Muscle of back (tissue), 13 donors: ENCODE measurements at places on chromosomes 7 and 10.
A peak's percentile ranks its signal among the peaks of the same experiment; 100 is the strongest.

- DNase-seq, result peak; percentile 56
Measured at GRCh38 chr10:45180946-45181875, 134.2 kb downstream of the OR13A1 start.

GRCh38 chr7:129489491-129489890 lies 12.8 kb upstream of the SMKR1 start:
- no peak for DNase-seq

DNA sequence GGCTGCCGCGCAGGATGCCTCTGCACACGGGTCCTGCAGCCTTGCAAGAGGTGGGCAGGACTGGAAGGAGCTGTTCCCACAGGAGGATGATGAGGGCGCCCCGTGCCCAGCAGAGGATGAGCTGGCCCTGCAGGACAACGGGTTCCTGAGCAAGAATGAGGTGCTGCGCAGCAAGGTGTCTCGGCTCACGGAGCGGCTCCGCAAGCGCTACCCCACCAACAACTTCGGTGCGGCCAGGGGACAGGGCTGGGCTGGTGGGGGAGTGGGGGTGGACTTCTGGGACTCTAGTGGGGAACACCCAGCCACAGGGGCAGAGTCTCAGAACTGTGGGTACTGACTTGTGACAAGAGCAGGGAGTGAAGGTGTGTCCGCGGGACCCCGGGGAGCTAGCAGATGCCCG lies 16.0 kb downstream of the ZFYVE27 start:
- no peak for DNase-seq

DNA sequence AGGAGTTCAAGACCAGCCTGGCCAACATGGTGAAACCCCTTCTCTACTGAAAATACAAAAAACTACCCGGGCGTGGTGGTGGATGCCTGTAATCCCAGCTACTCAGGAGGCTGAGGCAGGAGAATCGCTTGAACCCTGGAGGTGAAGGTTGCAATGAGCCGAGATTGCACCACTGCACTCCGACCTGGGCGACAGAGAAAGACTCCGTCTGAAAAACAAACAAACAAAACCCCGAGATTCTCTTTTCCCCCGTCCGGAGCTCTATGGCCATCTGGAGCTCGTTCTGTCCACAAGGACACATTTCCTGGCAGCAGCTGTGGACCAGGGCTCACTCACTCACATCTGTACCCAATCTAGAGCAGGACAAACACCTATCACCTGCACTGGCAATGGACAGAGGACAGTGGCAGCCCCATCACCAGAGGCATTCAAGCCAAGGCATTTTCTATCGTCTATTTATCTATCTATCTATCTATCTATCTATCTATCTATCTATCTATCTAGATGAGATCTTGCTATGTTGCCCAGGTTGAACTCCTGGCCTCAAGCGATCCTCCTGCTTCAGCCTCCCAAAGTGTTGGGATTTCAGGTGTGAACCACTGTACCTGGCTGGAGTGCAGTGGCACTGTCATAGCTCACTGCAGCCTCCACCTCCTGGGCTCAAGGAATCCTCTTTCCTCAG lies 167.1 kb upstream of the TNRC18 start:
- DNase-seq, result no peak

- DNase-seq, result no peak
Measured at GRCh38 chr10:132551093-132551807, 13.7 kb downstream of the INPP5A start.

- DNase-seq, result no peak
Measured at GRCh38 chr10:48246501-48246900, 28.0 kb downstream of the FRMPD2 start.

DNA sequence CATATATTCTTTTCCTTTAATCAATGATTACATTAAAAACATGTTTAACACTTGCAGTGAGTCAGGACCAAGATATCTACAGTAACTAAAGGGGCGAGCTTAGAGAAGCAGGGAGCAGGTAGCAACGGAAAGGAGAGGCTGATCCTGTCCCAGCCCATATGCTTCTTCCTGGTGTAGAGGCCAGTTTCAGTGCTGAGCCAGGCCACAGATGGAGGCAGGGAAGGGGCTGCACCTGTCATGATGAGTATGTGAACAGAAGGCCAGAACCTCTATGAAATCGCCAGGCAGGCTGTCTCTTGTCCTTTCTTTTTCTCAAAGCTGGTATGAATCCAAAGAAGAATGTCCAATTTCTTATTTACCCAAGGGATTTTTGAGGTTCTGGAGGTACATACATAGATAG lies 16.3 kb downstream of the REEP3 start:
- DNase-seq, result no peak

DNA sequence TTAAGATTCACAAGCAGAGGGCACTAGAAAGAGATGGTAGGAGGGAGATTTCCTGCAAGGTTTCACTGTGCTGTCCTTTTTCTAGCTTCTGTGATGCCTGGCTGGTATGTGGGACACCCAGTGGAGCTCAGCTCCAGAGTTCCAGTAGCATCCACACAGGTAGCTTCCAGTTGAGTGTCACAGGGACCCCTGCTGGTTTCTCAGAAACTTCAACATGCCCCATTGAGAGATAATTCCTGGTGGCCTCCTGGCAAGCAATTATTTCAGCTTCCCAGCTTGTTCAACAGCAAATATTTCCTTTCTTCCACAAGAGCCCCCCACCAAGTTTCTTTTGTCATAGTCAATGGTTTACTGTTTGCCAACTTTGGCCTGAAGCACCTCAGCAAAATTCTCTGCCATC lies 858.7 kb downstream of the REEP3 start:
- DNase-seq, result no peak

DNA sequence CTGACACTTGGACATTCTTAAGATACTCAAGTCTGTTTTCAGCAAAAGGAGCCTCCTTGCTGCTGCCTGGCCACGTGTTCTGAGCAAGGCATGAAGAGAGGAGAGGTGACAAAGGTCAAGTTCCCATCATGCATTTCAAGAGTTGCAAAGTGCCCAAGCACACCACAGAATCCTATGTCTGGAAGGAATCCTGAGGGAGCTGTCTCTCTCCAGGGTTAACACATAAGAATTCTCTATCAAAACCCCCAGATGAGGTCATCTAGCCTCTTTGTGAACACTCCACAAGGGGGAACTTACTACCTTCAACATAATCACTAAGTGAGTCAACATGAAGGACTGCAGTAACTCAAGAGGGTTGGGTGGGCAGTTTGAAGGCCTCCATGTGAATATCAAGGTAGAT lies 155.5 kb downstream of the RNF216 start:
- no peak for DNase-seq

- no peak for DNase-seq
Measured at GRCh38 chr7:128404886-128405470, 4.8 kb downstream of the IMPDH1 start.

GRCh38 chr7:151129117-151129959 lies 38.2 kb downstream of the GBX1 start:
- DNase-seq, result no peak

GRCh38 chr10:59108886-59109288 lies 67.6 kb upstream of the PHYHIPL start:
- no peak for DNase-seq

GRCh38 chr10:71125749-71126107 lies 86.6 kb upstream of the UNC5B start:
- DNase-seq, result no peak

GRCh38 chr7:43517464-43517863 lies 65.4 kb upstream of the STK17A start:
- DNase-seq, result no peak

DNA sequence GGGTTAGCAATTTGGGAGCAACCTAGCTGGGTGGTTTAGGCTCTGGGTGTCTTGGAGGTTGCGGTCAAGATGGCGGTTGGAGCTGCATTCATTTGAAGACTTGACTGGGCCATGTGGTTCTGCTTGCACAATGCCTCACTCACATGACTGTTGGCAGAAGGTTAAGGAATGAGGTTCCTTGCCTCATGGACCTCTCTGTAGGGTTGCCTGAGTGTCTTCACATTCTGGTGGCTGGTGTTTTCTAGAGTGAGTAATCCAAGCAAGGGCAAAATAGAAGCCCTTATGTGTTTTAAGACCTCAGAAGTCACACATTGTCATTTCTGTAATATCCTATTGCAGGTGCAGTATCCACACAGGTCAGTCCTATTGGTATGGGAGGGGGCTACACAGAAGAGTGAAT lies 52.0 kb downstream of the CDK14 start:
- no peak for DNase-seq

DNA sequence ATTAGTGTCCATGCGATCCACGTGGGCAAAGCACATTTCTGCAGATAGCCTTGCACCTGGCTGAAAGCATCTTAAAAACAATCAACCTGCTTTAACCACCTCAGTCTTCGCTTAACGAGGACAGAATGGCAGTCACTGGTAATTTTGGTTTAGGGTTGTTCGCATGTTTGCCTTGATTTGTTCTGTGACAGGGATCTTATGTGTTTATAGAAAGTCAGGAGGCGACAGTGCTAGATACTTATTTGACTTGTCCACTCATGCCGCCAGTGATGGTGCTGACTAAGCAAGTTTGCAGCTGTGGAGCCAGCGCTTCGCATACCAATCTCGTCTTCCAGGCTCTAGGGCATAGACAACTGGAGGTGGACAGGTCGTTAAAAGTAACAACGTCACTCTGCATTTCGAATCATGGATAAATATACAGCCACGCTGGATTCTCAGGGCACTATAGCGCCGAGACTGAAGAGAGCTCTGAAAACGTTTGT lies 1.2 kb upstream of the TMEM243 start:
- peak; percentile 23 for DNase-seq

GRCh38 chr7:22270371-22270770 lies 86.6 kb downstream of the RAPGEF5 start:
- DNase-seq, result no peak

DNA sequence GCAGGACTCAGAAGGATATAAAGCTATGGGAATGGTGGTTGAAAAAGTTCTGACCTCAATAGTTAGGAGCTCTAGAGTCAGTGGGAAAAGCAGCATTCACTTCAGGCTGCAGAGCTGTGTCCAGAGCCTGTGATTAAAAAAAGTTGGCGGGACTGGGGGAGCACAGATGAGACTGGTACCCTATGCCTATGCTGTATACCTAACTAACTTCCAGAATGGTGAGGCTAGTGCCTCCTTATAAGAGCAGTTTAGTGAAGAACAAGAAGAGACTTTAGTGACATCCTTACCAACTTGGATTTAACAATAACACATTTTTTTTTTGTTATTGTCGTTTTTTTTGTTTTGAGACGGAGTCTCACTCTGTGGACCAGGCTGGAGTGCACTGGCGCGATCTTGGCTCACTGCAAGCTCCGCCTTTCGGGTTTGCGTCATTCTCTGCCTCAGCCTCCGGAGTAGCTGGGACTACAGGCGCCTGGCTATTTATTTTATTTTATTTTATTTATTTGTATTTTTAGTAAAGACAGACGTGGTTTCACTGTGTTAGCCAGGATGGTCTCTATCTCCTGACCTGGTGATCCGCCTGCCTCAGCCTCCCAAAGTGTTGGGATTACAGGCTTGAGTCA lies 6.6 kb upstream of the ZNF282 start:
- no peak for DNase-seq

- peak; percentile 14 for DNase-seq
Measured at GRCh38 chr7:27364344-27364758, 121.7 kb downstream of the EVX1 start.

DNA sequence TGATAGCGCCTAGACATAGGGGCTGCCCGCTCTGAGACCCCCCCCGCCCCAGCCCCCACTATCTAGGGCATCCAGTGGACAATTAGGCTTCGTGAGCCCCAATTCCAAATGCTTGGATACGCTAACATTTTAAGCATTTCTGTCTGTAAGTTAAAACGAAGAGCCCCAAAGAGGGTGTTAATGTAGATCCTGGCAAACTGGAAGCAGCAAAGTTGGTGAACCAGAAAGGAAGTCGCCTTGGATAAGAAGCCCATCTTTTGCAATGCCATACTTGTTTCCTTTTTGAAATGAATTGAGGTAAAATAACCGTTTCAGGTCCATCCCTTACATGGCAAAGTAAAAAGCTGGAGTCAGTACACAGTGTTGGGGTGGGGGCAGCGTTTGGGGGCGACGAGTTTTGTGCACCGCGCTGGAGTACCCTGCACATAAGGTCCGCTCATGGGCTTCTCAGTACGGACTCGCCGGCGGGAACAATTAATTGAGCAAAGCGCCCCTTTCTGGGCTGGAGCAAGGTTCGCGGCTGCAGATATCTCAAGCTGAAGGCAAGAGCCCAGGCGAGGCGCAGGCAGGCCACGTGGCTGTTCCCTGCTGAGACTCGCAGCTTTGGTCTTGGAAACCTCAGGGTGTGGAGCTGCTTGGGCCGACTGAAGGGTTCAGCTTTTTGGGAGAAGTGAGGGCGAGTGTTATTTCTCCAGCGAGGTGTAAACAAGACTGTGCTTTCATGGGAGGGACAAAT lies 1.4 kb upstream of the TWIST1 start:
- peak; percentile 49 for DNase-seq

DNA sequence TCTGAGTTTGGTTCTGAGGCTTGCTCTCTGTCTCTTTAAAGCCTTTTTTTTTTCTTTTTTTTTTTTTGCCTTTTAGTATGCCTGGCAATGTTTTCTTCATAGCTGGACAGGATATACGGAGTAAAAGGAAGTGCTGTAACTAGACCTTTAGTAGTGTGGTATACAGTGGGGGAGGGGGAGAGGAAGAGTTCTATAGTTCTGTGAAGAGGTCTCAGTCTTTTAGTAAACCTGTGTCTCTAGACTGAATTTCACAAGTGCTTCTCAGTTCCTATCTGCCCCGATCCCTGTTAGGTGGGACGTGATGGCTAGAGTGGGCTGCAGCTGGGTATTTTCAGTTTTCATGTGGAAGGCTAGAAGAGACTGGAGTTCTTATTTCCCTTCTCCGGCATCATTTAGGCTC lies 3.1 kb upstream of the ABCC2 start:
- peak; percentile 49 for DNase-seq

GRCh38 chr7:22444181-22444971 lies 55.6 kb downstream of the STEAP1B start:
- DNase-seq, result no peak

- no peak for DNase-seq
Measured at GRCh38 chr10:100174699-100175677, 10.8 kb downstream of the ERLIN1 start.

DNA sequence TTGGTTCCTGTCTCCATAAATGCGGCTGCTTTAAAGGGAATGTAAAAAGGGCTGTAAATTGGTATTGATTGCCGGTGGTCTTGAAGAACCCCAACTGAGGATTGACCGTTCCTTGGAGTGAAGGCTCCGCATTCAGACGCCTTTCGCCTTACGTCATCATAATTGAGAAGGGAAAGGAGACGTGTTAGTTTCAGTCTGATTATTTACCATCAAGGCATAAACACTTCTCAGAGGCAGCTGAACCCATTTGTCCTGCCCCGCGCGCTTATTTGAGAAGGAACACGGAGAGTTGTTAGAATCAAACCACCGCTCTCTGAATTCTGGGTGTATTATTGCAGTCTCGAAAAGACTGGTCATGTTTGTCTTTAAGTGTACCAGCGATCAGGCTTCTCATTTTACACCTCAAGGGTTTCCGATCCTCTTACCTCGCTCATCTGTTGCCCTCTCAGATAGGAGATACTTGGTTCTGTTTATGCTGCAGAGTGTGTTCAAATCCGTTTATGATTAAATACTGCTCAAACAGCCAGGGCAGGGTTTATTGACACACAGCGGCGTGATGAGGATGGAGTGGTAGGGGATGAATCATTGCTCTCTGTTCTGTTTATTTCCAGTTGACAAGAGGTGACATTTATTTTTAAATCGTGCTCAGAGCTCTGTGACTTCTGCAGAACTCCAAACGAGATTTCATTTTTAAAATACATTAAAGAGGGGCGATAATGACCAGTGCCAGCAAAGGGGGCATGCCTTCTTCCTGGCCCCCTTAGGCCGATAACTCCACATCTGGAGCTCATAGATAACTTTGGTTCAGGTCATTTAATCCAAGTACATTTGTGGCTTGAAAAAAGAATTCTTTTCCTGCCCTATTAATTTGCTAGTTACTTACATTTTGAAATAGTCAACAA lies 30.4 kb downstream of the FOXK1 start:
- DNase-seq, result no peak

GRCh38 chr7:11714676-11715075 lies 117.3 kb downstream of the THSD7A start:
- DNase-seq, result no peak

- no peak for DNase-seq
Measured at GRCh38 chr7:95595746-95596197, 544 bp downstream of the PDK4 start.
